ENCODE measurements at places on chromosomes 12 and 14.

- DNase-seq: no peak
Observed at GRCh38 chr14:74836251-74836960, 39.5 kb downstream of the PROX2 start.

- peak; percentile 18 for DNase-seq
Observed at GRCh38 chr12:19404242-19404880, 34.9 kb upstream of the AEBP2 start.

GRCh38 chr14:80464531-80465149, 253.3 kb upstream of the DIO2 start:
- no peak for DNase-seq

DNA sequence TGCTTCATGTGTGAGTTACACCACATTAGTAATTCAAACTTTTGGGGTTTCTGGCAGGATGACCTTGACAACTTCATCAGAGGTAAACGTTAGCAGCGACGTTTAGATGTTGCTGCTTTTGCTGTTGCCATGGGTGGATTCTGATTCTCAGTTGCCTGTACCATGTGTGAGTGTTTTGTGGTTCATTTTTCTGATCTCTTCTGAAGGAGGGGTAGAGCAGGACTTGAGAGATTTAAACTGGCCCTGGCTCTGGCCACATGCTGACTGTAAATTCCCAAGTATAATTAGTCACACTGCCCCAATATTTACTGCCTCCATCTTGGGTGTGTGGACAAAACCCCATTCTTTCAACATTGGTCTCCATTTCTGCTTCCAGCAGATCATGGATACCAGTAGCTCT, 110.4 kb downstream of the ETV6 start:
- no peak for DNase-seq

DNA sequence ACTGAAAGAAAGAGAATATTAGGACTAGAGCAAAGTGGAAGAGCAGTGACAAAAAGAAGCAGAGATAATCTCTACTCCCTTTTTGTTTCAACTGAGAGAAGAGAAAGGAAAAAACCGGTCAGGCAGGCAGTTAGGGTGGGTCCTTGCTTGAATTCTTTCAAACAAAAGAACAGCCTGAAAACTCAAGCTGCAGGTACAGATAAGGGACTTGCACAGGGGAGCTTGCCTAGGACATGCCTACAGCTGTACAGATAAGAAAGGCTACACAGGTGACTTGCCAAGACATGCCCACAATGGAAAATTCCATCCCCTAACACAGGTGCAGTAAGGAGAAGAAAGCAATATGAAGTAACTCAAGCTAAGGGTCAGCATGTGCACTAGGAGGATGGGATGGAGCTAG, 532.2 kb upstream of the MIS18BP1 start:
- DNase-seq: no peak

- peak; percentile 43 for DNase-seq
Observed at GRCh38 chr14:70856851-70857495, 47.7 kb upstream of the MAP3K9 start.

DNA sequence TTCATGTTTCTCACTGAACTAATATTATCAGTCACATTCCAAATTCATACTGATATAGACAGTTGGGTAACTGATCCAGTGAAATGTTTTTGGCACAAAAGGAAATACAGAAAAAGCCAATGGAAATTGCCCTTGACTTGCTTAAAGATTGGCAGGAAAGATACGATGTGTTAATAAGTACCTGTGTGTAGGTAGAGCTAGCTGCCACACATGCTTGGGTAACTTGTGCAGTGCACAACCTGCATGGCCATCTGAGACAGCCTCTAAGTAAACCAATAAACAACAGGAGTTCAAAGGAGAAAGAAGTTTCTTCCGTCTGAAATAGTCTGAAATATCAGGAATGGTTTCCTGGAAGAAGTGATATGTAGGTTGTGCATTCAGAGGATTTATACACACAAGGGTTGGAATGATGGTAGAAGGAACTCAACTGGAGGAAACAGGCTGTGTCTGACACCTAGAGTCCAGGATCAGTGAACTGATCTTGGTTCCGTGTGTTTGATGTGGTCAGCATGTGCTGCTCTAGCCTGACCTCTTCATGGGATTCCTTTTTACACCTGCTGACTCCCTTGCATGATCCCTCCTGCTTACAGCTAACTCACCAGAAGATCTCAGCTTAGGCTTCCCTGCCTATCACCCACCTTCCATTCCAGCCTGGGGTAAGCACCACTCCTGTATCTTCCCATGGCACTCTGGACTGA, 81.4 kb upstream of the KRR1 start:
- no peak for DNase-seq

DNA sequence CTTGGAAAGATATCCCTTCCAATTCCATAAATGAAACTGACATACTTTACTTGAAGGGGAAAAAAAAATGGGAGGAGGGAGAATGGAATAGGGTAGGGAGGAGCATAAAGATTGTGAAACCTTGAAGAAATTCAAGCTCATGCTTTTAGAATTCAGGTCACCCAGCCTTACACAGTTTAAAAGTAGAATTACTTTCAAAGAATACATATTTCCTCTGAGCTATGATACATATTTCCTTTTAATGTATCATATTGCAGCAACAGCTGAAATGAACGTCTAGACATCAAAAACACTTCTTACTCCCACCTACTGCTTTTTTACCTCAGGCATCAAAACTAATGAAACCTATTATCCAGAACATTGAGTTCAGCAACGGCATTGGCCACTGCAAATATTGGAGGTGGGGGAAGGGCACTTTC, 156.0 kb downstream of the MED13L start:
- no peak for DNase-seq

DNA sequence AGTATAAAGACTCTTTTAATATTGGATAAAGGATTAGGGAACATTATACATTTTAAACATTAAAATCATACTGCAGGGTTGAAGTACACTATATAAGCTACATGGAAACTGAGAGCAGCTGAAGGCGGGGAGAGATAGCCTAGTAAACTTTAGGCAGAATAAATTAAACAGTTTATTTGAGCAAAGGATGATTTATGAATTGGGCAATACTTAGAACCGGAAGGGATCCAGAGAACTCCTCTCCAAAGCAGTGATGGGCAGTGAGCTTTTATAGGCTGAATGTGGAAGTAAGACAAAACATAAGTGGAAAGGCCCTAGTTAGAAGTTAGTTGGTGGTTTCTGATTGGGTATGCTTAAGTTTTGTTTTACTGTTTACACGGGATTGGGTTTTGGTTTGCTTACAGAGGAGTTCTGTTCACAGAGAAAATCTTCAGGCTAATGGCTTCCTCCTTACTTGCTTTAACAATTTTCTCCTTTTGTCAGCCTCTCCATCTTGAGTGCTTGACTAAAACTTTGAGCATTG, 18.9 kb downstream of the LEMD3 start:
- no peak for DNase-seq

- DNase-seq: no peak
Observed at GRCh38 chr12:123928274-123928865, 44.3 kb downstream of the CCDC92 start.

- no peak for DNase-seq
Observed at GRCh38 chr14:99745307-99745951, 47.8 kb upstream of the EML1 start.

DNA sequence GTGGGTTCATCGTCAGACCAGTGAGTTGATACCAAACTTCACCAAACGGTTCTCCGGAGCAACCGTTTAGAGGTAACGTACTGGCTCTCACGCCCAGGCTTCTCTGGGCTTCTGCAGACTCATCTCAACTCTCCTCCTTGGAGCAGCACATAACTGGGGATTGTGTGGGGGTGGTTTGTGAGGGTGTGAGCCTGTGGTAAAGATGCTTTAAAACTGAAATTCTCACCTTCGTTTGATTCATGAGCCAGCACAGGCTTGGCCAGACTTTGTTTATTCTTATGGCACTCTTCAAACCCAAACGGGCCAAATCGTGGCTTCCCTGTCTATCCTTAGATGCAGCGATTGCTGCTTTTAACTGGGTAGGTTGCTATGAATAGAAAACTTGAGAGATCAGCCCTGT, 121.3 kb downstream of the SAMD4A start:
- no peak for DNase-seq

DNA sequence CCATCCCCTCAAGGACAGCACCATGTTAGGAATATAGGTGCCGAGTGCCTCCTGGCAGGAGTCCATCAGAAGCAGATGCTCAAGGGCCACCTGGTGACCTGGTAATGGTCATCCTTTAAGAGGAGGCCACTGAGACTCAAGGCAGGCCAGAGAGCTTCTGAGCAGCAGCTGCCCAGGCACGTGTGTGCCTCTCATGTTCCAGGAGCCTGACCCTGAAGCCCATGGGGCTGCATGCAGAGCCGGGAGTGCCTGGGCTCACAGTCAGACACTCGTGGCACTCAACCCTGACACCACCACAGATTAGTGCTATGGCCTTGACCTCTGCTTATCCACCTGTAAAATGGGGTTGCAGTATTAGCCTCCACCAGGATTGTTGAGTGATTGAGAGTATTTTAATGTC, 45.6 kb downstream of the C14orf132 start:
- no peak for DNase-seq

GRCh38 chr14:52961060-52961639, 10.3 kb upstream of the FERMT2 start:
- peak; percentile 60 for DNase-seq

GRCh38 chr12:47164724-47165439, 85.1 kb upstream of the AMIGO2 start:
- DNase-seq: no peak

Data from activated CD4-positive, alpha-beta memory T cell treated with anti-CD3 and anti-CD28 coated beads, Interleukin-2, amount 10 ng/mL, durations not matched to agents 7 days and 5 days (primary cell).